Activated T-cell treated with anti-CD3 and anti-CD28 coated beads, Interleukin-2, amount 50 U/mL, for 72 hours (primary cell): ENCODE measurements at places on chromosomes 1 and 21. TPM values are rescaled to one million over a fixed set of nuclear protein-coding genes. Genes with fewer than 3 reads are reported as not detected.

DNA sequence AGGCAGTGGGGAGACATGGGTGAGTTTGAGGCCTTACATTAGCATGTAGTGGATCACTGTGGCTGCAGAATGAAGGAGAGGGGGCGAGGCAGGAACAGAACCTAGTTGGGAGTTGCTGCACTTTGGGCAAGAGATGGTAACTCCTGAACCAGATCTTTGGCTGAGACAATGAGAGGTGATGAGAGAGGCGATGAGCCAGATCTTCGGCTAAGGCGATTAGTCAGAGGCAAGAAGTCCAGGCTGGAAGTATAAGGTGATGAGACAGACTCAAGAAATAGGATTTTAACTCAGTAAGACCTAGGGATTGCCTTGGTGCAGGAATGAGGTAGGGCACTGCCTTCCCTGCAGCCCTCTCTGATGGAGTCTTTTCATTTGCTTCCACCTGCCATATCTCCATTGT, 9.1 kb upstream of the ARTN start:
- no peak for DNase-seq
- no peaks in the 10 kb centered on the region for H3K36me3 ChIP-seq
- no peaks in the 10 kb centered on the region for H3K27me3 ChIP-seq
- no peak overlapping the region for H3K27ac ChIP-seq
- no peak overlapping the region for H3K4me3 ChIP-seq

DNA sequence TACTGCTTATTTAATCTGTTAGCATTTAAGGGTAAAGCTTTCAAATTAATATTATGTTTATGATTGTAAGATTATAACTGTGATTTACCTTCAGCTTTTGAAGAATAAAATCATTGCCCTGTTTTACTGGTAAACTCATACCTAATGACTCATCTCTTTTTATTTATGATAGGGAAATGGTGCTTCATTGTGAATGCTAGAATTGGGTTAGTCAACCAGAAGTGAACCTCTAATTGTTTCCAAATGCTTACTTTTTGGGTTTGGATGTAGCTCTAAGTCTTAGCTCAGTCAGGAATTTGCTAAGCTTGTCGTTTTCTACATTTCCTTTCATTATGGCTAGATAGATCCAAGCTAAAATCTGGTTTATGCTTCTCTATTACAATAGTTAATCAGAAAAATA, 59.4 kb downstream of the SLC30A7 start:
- peaks cover 23% of the 10 kb centered on the region for H3K36me3 ChIP-seq
- H3K4me3 ChIP-seq: no peak overlapping the region
- H3K27me3 ChIP-seq: no peaks in the 10 kb centered on the region
- peaks cover 42% of the 10 kb centered on the region for H3K4me1 ChIP-seq
- no peak overlapping the region for H3K27ac ChIP-seq

DNA sequence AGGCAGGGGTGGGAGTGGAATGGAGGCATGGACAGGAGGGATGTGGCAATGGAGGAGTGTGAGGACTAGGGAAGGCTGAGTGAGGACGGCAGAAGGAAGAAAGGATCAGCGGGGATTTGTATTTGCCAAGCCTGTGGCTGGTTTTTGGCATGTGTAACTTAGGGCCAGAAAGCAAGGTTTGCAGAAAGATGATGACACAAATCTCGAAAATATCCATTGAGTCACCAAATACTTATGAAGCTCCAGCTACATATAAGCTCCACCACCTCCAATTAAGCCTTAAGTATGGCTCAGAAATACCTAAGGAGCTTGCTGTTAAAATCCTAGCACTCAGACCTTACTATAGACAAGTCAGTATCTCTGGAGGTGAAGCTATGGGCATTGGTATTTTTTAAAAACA, 90.1 kb downstream of the OMA1 start:
- no peaks in the 10 kb centered on the region for H3K4me1 ChIP-seq
- no peak for DNase-seq
- no peak overlapping the region for H3K4me3 ChIP-seq
- no peaks in the 10 kb centered on the region for H3K27me3 ChIP-seq

GRCh38 chr1:223248001-223248769, 105.1 kb upstream of the TLR5 start:
- no peak overlapping the region for H3K27ac ChIP-seq
- H3K4me3 ChIP-seq: peak overlapping the region; percentile 4
- DNase-seq: no peak
- H3K36me3 ChIP-seq: no peaks in the 10 kb centered on the region
- no peaks in the 10 kb centered on the region for H3K27me3 ChIP-seq

DNA sequence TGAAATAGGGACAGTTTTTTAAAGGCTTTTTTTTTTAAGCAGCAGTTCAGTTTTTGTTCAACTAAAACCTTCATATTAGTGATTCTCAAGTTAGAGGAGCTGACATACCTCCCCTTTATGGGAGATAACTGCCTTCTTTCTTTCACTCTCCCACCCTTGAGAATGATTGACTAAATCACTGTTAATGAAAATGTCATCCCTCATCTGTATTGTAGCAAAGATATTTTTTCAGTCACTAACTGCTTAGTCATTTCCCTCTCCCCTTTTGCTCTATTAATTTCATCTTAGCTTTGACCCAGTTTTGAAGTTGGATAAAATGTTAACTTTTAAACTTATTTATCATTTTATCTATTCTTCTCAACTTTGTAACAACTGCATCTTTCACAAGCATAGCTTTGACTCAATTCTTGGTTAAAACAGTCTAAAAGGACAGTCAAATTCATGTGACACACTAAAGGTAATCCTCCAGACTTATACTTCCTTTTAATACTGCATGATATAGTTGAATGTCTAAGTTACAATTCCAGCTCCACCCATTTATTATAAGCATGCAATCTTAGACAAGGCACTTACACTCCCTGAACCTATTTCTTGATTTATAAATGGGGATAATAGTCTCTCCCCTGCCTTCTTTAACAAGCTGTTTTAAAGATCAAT, 17.1 kb downstream of the CAPZA1 start:
- peak overlapping the region; percentile 13 for H3K4me3 ChIP-seq
- H3K4me1 ChIP-seq: peaks cover 60% of the 10 kb centered on the region
- H3K27me3 ChIP-seq: no peaks in the 10 kb centered on the region
- peak overlapping the region; percentile 78 for H3K27ac ChIP-seq
- DNase-seq: no peak

CR1L gene
- total RNA-seq: 0.19 TPM
